ENCODE measurements at places on chromosomes 12 and 14. TPM values are rescaled to one million over a fixed set of nuclear protein-coding genes. Genes with fewer than 3 reads are reported as not detected.

Gene TTC9
- 22.5 TPM for total RNA-seq

Gene SMCO2
- 0.32 TPM for total RNA-seq

DNA sequence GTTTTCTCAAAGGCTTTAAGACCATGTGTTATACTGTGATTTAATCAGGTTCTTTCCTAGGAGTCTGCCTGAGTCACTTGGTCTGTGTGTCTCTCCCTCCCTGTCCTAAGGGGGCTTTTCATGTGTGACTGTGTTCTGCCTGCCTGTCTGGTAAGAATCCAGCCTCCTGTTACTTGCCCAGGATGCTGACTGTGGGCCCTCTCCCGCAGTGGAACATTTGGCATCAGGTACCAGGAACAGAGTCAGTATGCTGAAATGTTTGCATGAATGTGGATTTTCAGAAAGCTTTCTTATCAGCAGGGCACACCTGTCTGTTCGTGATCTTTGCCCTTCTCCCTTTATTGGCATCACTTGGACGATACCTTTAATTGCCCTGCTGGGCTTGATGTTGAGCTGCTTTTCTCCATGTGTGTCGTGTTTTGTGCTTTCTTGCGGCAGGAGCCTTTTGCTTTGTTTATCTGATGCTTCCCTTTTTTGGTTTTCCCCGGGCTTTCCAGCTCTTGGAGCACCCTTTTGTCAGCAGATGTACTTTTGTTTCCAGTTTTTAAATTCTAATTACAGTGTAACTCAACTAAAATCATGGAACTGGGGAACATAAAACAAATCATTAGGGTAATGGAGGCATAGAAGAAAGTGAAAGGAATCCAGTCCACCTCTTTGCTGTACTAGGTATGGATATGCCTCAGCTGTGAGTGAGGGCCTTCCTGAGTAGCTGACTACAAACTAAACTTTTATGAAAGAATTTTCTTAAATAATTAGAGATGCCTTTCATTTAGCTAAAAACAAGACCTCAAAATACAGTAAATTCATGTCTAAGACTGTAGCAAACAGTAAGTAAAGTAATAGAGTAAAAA, 72.5 kb downstream of the TRAF3 start:
- H3K4me3 ChIP-seq, result no peak overlapping the region
- no peaks in the 10 kb centered on the region for H3K4me1 ChIP-seq
- H3K36me3 ChIP-seq, result no peaks in the 10 kb centered on the region
- peak overlapping the region; percentile 4 for H3K27ac ChIP-seq

DNA sequence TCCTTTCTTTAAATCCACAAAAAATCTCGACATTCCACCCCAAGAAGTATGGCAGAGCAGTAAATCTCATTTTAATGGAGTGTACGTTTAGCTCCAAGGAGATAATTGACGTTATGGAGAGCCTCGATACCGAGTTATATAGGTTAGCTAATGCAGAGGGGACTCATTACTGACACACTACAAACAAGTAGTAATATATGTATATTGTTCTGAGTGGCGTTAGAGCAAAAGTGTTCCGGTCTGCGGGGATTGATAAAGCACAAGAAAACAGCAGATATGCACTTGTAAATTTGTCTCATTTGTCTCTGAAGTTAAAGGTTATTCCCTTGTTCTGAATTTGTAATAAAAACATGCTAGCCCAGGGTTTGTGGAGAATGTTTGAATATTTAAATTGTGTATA, 84.1 kb downstream of the BCL11B start:
- peak overlapping the region; percentile 40 for H3K27ac ChIP-seq
- no peaks in the 10 kb centered on the region for H3K27me3 ChIP-seq
- DNase-seq, result no peak
- H3K36me3 ChIP-seq, result no peaks in the 10 kb centered on the region
- peaks cover 48% of the 10 kb centered on the region for H3K4me1 ChIP-seq

GRCh38 chr12:91922674-91923073, 223.0 kb downstream of the BTG1 start:
- H3K27me3 ChIP-seq, result no peaks in the 10 kb centered on the region
- no peaks in the 10 kb centered on the region for H3K36me3 ChIP-seq
- DNase-seq, result no peak
- H3K4me1 ChIP-seq, result peaks cover 5% of the 10 kb centered on the region
- peak overlapping the region; percentile 20 for H3K27ac ChIP-seq

DNA sequence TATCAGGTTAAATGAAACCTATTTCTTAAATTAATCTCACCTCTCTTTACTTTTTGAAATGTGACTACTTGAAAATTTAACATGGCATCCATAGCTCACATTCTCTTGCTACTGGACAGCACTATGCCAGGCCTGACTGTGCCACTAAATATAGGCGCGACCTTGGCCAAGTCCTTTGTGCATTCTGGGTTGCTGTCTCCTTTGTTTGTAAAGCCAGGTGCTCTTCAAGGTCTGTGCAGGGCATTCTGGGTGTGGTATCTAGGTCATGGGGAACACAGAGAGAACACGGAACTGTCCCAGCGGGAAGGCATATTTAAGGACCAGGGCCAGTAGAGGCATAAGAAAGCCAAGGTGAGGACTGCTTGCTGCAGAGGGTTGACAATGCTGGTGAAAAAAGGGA, 121.2 kb downstream of the ZNF664 start:
- H3K36me3 ChIP-seq, result peaks cover 4% of the 10 kb centered on the region
- no peak overlapping the region for H3K4me3 ChIP-seq
- H3K4me1 ChIP-seq, result peaks cover 10% of the 10 kb centered on the region
- no peak overlapping the region for H3K27ac ChIP-seq
- DNase-seq, result no peak
- peaks cover 18% of the 10 kb centered on the region for H3K27me3 ChIP-seq

DNA sequence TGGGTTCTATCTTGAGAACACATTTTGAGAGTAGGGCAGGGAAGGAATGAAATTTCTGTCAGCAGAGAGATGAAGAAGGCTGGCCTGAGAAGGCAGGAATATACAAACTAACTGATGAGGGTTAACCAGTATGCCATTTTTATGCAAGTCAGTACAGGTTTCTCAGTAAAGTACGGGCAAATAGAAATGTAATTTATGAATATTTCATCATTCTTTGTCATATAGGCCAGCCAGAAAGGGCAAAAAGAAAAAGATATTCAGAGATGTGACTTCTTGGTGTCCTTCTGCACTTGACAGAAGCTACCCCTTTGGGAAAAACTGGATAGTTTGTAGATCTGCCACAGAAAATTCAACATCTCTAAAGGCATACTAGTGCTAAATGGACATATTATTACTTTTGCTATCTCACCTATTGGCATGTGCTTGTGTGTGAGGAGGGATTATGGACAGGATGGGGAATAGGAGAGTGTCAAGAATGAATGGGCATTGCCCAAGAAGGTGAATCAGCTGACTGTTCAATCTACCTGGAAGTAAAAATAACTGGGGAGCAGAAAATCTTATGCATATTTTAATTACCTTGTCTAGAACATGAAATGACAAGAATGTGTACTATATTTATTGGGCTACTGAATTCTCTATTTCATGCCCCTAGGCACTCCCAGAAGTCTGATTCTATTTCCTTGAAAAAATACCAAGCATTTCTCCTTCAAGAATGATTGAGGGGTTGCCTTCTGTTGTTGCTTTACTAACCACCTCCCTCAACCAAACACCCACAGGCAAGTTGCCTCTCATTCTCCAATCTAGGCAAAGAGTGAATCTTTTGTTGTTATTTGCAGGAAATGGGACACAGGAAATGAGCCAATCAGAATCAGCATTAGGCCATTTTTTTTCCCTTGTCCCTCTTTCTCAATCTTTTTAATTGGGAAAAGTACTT, 175.1 kb upstream of the SLC38A2 start:
- H3K27ac ChIP-seq, result no peak overlapping the region
- DNase-seq, result no peak
- peaks cover 31% of the 10 kb centered on the region for H3K36me3 ChIP-seq
- peaks cover 6% of the 10 kb centered on the region for H3K27me3 ChIP-seq
- peaks cover 18% of the 10 kb centered on the region for H3K4me1 ChIP-seq
- no peak overlapping the region for H3K4me3 ChIP-seq

DNA sequence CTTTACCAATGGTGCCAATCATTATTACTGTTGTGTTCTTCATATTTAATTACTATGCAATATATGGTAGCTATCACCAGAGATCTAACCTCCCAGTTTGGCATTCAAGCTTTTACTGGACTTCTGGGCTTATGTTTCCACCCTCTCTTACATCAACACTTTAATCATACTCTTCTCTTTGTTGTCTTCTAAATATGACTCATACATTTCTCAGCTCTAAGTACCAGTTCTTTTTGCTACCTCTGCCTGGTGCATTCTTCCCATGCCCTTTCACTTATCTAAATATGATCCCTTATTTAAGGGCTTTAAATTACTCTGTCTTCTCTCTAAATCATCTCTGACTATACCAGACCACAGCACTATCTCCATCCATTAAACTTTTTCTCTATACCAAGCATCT, 246.1 kb upstream of the CCDC196 start:
- no peaks in the 10 kb centered on the region for H3K36me3 ChIP-seq
- H3K27me3 ChIP-seq, result no peaks in the 10 kb centered on the region
- DNase-seq, result no peak
- no peak overlapping the region for H3K27ac ChIP-seq

- peak overlapping the region; percentile 77 for H3K27ac ChIP-seq
- H3K27me3 ChIP-seq, result peaks cover 34% of the 10 kb centered on the region
- DNase-seq, result peak; percentile 25
- H3K4me3 ChIP-seq, result no peak overlapping the region
Observed at GRCh38 chr14:50000380-50001150, 107.7 kb downstream of the ARF6 start.

DNA sequence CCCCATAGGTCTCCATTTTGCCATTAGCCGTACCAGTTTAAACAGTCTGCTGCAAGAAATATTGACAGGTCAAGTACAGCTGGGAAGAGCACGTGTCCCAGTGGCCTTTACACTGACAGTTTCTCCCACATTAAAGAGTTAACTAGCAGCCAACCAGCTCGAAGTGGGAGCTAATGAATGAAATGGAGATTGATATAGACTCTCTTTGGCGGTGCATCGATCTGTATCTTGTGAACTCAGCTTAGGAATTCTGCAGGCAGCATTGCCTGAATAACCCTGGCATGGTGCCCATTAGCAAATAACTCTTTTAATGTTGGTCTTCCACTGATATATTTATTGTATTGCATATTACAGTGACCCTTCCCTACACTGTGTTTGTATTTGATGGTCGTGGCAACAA, 319.4 kb downstream of the EGLN3 start:
- no peaks in the 10 kb centered on the region for H3K27me3 ChIP-seq
- H3K4me1 ChIP-seq, result peaks cover 34% of the 10 kb centered on the region
- no peaks in the 10 kb centered on the region for H3K36me3 ChIP-seq
- H3K4me3 ChIP-seq, result no peak overlapping the region
- no peak overlapping the region for H3K27ac ChIP-seq

DNA sequence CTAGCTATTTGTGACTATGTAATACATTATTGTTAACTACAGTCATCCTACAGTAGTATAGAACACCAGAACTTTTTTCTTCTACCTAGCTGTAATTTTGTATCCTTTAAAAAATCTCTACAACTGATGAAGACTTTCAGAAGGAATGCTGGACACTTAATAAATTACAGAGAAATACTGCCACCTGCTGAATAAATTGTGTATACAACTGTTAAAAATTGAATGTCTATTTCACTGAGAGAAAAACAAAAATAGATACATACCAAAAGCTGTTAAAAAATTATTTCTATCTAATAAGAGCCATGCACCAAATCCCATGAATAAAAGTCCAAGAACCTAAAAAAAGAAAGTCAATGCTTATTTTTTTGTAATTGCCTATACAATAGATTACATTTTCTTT, 6.6 kb downstream of the TSPAN19 start:
- no peaks in the 10 kb centered on the region for H3K36me3 ChIP-seq
- no peak overlapping the region for H3K4me3 ChIP-seq

Measured in WTC11 (cell line).